Renal pelvis (tissue), 12 donors: ENCODE measurements at places on chromosomes 3 and 15.

GRCh38 chr3:25386686-25387255 is 41.3 kb upstream of the RARB start:
- no peak for DNase-seq

GRCh38 chr3:173920386-173920785 is 522.8 kb downstream of the NLGN1 start:
- DNase-seq: no peak

GRCh38 chr3:186847437-186847836 is 4.9 kb downstream of the ADIPOQ start:
- no peak for DNase-seq

DNA sequence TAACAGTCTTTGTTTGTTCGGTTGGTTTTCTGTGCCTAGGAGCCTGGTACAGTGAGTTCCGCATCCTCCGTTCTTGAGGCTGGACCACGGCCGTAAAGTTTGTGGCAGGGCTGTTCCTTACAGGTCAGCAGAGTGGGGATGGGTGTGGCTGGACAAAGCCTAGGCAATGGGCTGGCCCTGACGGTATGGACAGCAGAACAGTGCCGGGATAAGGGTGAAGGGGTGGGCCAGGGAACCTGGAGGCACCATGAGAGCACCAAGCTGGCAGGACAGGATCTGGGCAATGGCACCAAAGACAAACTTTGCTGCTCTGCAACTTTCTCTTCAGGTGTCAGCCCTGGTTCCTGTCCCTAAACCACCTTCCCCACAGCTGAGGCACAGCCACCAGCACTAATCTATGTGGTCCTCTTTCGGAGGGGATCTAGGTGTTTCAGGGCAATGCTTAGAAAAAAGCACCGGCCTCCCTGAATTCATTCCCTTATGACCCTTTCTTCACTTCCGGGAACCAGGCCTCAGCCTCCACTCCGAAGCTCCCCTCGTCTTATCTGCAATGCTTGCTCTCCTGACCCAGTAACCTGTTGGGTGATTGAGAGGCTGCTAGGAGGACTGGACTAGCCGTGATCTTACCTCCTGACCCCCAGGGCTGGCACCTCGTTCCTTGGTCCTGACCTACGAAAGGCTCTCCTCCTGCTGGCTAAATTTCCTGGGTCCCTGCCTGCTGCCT is 54.4 kb downstream of the KLHL6 start:
- no peak for DNase-seq

DNA sequence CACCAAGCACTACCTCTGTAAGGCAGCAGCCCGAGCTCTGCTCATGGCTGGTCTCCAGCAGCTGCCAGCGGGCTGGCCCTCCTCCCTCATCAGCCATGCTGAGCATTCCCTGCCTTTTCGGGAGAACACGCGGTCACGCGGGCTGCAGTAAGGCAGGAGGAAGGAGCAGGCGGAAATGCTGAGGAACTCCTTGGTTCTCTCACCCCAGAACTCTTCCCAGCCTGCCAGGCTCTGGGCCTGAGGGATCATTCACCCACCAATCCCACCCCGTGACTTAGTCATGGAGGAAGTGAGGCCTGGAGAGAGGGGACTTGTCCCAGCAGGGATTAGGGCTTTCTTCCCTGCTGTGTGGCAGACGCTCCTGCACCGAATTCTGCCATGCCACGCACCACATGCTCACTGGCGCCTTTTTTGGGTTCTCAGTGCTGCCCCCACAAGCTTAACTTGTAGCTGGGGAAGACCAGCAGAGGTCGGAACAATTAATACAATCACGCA is 42.9 kb upstream of the RPL32 start:
- no peak for DNase-seq

DNA sequence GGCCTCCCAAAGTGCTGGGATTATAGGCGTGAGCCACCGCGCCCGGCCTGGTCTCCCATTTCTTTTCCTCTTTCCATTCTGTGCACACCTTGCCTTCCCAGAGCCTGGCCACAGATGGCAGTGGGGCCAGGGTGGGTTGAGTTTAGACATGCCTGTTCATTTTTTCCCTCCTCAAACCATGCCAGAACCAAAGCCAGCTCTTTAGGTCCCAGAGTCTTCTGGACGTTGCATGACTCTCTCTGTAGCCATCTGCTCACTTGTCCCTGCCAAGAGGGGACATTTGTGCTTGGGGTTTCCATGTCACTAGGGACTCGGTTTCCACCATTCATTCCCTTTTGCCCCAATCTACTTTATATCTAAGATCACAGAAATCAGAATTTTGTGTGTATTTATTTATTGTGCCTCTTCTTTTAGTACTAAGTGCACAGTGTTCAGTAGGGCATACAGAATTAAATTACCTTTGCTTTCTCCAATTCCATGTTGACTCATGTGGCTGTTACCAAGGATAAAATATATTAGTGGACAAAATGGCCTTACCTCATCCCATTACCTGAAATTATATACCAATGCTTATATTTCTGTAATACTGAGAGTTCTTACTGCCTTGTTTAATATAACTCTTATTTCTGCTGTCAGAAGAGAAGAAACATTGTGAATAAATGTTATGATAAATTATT is 49.6 kb downstream of the USP13 start:
- no peak for DNase-seq

- DNase-seq: peak; percentile 1
Measured at GRCh38 chr3:13364602-13365271, 55.4 kb downstream of the NUP210 start.

DNA sequence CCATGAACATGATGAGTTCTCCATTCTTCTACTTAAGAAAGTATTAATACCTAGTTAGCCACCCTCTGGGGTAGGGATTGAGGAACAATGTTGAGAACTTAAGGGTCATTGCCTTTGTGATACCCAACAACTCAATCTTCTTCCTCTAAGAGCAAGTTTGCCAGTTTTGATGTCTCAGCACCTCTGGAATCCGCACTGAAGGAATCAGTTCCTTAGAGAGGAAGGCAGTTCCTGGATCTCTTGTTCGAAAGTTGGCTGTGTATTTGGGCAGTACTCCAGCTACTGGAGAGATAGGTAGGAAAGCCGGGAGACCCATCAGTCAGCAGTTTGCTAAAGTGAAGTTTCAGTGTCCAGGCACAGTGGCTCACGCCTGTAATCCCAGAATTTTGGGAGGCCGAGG is 35.6 kb upstream of the MTHFS start:
- no peak for DNase-seq

DNA sequence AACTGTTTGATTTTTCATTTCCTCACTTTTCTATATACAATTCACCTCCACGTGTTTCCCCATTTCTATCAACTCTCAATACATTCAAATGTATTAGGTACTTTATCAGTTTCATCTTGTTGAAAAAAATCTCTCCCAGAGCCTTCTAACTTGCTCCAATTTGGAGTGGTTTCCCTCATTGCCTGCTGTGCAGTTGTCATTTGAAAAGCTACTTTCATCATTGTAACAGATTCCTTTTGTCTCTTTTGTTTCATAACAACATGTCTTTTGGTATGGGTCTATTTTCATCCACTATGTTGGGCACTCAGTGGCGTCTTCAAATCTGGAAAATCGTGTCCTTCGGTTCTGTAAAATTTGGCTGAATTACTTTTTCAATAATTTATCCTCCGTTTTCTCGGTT is 75.0 kb downstream of the NR2E3 start:
- no peak for DNase-seq

DNA sequence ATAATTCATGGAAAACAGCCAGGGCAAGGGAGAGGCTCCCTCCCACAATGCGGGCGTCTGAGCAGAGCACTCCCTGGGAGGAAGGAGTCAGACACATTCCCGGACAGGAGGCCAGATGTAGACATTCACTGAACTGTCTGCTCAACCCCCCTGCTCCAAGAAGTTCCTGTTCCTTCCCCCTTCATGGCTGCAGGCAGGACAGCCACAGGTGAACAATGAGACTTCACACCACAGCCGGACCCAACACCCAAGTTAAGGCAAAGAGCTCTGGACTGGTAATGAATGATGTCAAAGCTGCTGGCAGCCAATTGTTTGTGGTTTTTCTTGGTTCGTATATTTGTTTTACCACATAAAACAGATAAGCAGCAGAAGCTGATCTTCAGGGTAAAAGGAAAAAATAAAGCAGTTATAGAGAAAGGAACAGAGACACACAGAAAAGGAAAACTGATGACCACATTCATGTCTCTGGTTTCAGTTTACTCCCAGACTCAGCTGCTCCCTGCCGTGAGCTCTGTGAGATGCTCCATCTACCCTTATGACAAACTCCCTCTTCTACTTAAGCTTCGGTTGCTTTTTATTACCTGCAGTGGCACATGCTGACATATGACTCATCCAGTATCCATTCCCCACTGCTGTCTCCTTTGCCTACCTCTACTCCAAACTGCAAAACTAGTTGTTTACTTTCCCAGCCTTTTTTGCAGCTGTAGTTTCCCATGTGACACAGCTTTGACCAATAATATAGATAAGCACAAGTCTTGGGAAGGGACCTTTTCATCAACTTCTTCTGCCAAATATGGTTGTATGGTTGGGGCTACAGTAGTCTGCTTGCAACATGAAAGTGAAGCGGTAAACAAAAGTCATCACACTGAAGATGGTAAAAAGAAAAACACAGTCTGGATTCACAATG is 33.1 kb downstream of the DZIP1L start:
- DNase-seq: peak; percentile 38

DNA sequence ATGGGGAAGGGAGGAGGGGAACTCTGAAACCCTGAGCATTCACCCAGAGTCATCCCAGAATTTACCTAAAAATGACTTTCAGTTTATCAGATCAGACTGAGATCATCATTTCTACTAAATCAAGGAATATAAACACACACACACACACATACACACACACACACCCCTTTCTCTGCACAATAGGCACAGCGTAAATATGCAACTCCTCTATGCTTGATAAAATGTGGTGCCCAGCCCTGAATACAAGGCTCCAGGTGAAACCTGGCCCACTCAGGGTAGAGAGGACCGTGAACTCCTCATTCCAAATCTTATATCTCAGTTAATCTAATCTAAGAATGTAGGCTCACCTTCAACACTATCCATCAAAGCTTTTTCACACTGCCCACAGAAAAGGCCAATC is 31.8 kb upstream of the SEC22A start:
- DNase-seq: no peak

- DNase-seq: no peak
Measured at GRCh38 chr15:26887926-26888666, 21.2 kb downstream of the GABRA5 start.

DNA sequence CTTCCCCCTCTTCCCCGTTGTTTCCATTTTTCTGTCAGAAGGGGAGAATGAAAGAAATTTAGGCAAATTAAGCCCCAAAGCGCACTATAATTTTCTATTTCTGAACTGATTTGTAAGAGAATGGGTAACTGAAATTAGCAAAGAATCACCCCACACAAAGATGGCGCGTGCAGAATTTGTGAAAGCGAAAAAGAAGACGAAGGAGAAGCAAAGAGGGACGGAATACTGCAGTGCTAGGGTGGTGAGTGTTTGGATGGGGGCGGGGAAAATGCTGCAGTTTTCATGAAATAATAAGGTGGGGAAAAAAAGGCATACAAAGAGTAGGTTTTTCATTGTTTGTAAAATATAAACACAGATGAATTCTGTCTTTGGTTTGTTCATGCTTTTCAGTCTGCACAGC is 4.6 kb upstream of the CTNNB1 start:
- DNase-seq: no peak

- DNase-seq: no peak
Measured at GRCh38 chr3:153070511-153070868, 91.5 kb upstream of the RAP2B start.

- DNase-seq: no peak
Measured at GRCh38 chr15:60519218-60519617, 40.3 kb upstream of the ICE2 start.

- DNase-seq: no peak
Measured at GRCh38 chr3:171875923-171876412, 32.8 kb downstream of the TMEM212 start.

DNA sequence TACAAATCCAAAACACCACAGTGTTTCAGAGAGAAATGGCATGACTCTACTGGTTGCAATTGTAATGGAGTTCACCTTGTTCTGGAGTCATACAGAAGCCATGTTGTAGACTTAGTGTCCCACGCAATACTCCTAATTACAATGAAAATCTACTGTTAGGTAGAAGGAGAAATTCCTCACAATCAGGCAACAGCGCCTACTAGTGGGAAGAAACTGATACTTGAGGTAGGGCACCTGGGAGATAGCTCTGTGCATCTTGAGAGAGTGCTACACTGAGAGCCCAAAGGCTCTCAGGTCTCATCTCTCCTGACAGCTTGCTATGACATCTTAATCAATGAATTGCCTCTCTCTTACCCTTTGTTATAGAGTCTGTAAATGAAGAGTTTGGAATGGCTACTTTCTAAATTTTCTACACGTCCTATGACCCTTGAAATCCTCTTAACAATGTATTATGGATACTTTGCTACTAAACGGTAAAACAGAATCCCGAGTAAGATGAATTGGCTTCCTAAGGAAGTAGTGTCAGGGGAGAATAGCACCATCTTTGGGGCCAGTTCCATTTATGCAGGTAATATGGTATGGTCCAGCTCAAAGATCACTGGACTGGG is 422.7 kb upstream of the TPRG1 start:
- no peak for DNase-seq

DNA sequence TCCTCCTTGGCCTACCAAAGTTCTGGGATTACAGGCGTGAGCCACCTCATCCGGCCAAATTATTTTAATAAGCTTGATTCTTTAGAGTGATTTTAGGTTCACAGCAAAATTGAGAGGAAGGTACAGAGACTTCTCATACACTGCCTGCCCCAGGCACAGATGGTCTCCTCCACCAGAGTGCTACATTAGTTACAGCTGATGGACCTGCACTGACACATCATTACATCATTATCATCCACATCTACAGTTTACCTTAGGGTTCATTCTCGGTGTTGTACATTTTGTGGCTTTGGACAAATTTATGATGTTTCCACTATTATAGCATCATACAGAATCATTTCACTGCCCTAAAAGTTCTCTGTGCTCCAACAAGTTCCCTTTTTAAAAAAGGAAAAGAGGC is 4.4 kb upstream of the VPS8 start:
- no peak for DNase-seq

DNA sequence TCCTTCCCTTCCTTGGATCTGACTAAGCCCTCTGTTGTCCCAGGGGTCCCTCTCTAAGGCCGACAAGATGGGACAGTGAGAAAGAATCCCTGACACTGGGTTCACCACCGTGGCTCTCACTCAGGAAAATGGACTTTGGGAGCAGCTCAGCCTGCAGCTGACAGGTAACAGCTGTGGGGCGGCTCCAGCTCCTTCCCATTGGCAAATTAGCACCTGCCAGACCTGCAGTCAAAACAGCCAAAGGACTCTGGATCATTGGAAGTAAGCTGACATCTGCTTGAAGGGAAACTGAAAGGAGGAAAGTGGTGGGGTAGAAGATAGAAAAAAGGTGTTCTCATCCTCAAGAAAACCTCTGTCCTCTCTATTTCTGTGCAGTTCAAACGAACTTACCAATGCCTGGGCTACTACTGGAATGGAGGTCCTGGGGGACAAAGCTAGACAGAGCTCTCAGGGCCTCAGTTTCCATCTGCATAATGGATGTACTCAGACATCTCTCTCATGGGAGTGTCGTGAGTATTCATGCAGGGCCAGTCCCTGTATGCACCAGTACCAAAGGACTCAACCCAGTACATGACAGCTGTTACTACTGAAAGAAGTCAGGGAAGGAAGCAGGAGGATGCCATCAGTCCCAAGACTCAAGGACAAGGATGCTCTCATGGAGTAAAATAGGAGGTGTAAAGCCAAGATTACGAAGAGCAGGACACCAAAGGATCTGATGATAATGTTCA is 53.6 kb upstream of the DCLK3 start:
- no peak for DNase-seq
